CD4-positive, alpha-beta memory T cell (primary cell): ENCODE measurements at places on chromosomes 16 and 17.

DNA sequence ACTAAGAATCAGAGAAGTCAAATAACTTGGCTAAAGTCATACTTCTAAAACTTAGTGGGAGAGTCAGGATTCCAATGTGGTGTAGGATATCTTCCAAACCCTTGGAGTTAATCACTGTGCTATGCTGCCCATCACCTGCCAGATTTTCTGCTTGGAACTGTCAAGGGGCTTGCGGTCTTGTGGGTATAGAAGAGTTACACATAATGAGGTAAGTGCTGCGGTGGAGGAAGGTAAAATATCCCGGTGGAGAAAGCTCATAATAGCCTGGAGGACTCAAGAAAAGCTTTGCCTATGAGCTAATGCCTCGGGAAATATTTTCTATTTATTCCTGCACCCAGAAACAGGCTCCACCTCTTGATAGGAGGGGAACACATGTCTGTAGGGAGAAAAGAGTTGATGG is 195.6 kb downstream of the UTP18 start:
- DNase-seq: no peak

DNA sequence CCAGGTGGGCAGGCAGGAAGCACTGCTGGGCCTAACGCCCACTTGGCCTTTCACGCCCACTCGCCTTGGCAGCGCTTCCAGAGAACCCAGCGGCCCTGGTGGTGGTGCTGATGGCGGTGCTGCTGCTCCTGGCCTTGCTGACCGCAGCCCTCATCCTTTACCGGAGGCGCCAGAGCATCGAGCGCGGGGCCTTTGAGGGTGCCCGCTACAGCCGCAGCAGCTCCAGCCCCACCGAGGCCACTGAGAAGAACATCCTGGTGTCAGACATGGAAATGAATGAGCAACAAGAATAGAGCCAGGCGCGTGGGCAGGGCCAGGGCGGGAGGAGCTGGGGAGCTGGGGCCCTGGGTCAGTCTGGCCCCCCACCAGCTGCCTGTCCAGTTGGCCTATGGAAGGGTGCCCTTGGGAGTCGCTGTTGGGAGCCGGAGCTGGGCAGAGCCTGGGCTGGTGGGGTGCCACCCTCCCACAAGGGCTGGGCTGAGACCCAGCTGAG is 64.7 kb downstream of the MRC2 start:
- no peak for DNase-seq

DNA sequence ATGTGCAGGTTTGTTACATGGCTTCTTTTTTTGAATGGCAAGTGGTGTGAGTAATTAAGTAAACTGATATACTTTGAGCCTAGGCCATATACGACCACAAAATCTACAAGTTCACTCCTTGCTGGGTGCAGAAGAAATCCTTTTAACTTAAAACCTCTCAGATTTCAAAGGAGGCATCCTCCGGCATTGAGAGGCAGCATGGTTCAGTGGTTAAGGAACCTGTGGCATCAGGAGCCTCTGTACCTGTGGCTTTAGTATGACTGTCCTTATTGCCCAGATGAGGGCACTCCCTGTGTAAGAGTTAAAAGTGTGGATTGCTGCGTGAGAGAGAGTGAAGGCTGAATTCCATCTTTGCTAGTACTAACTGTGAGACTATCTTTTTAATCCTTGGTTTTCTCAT is 3.3 kb downstream of the NLRP1 start:
- DNase-seq: no peak

DNA sequence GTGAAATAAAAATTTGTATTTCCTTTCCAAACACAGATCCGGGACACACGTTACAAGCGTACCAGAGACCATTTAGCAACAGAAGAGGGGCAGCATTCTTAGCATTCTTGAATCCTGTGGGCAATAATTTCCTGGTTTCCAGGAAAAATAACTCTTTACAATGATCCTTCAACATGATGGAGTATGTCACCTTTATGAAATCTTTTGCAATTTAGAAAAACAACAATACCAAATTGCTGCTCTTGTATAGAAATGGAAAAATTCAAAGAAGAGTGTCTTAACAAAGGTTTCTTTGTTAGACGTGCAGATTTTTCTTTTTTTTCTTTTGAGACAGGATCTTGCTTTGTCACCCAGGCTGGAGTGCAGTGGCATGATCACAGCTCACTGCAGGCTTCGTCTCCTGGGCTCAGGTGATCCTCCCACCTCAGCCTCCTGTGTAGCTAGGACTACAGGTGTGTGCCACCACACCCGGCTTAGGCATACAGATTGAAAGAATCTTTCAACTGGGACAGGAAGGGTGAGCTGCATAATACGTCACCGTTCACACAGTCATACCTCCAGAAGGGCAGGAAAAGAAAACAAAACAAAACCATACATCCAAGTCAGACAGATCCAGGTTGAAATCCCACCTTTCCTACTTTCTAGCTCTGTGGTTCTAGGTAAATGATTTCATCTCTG is 10.8 kb upstream of the GCSH start:
- no peak for DNase-seq

DNA sequence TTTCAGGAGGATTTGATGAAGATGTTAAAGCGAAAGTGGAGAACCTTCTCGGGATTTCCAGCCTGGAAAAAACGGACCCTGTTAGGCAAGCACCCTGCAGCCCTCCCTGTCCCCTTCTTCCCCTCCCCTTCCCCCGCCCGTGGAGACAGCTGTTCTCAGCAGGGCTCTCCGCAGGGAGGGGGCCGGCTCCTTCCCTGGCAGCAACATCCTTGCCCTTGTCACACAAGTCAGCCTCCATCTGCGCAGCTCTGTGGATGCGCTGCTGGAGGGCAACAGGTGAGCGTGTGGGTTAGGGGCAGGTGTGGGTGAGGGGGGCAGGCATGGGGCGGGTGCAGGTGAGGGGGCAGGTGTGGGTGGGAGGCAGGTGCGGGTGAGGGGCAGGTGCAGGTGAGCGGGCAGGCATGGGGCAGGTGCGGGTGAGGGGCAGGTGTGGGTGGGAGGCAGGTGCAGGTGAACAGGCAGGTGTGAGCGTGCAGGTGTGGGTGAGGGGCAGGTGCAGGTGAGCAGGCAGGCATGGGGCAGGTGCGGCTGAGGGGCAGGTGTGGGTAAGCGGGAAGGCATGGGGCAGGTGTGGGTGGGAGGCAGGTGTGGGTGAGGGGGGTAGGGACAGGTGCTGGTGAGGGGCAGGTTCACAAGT is 9.4 kb downstream of the CYBC1 start:
- DNase-seq: no peak

DNA sequence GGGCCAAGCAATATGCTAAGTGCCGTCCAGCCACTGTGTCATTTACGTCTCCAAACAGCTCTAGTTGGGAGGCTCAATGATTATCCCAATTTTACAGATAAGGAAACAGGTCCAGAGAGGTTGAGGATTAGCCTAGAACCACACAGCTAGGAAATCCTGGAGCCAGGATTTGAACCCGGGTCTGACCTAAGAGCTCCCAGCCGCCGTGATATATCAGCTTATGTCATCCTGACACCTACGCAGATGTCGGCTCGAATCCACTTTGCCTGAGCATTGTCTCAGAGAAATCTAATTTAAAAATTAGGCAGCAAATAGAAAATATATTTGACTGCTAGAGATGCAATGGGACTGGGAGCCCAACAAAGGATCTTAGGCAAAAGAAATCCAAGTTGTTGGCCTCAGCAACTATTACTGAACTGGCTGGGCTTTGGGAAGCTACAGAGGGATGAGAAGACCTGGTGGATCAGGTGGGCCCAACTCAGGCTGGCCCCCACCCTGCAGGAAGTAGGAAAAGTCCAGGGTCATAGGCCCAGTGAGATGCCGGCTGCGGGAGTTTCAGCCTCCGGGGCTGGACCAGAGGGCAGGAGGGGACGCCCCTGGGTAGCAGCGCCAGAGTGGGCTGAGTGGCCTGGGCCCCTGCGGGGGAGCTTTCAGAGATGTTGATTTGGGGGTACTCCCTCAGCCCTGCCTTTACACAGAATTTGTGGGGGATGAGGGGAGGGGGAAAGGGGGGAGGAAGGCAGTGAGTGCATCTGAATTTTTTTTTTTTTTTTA is 35.1 kb upstream of the IL21R start:
- DNase-seq: no peak

GRCh38 chr17:32117399-32117798 is 24.9 kb upstream of the RHOT1 start:
- no peak for DNase-seq

GRCh38 chr16:66028510-66029216 is 337.8 kb upstream of the CDH5 start:
- DNase-seq: no peak

DNA sequence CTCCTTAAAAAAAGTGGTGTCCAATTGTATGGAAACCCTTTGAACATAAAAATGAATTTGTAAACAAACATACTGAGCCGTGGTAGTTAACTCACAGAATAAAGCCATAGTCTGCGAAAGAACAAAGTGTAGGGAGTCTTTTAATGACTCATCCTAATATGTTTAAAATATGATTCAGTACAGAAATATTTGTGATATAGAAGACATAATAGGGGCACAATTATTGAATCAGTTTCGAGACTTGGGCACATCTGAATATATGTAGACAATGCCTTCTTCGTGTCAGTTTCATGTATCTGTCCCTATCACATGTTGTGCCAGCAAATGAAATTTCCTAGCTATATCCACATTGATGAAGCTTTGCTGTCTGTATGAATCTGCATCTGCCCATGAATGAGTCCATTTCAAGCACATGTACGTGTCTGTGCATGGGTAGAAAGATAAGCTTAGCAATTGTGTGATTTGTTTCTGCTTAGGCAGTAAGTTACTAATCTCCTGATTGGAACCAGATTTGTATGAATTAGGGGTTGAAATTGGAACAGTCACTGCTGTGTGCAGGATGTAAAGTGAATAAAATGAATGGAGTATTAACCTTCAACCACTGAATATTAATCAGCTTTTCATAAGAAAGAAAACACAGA is 112.5 kb upstream of the SOX9 start:
- DNase-seq: no peak

- DNase-seq: no peak
Measured at GRCh38 chr17:44523672-44523972, 20.4 kb upstream of the GPATCH8 start.

DNA sequence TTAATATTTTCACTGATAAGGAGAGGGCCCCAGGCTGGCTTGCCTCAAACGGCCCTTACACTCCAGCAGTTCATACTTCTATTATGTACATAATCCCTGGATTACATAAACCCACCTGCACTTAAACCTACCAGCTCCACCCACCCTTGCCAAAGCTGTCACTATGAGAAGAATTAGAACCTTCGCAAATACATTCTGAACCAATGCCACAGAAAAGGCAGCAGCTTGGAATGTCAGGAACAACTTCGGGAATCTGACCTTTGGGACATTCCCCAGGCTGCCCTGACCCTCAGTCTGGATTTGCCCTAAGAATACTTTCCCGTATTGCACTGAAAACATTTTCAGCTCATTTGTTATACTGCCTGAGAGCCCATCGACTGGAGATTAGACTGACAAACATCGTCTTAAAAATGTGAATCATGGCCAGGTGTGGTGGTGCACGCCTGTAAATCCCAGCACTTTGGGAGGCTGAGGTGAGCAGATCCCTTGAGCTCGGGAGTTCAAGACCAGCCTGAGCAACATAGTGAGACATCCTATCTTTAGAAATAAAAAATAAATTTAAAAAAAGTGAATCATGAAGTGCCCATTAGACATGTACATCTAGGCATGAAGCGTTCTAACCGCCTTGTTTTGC is 21.0 kb upstream of the SEC14L1 start:
- no peak for DNase-seq

GRCh38 chr17:58032691-58033415 is 25.8 kb upstream of the SRSF1 start:
- DNase-seq: no peak

DNA sequence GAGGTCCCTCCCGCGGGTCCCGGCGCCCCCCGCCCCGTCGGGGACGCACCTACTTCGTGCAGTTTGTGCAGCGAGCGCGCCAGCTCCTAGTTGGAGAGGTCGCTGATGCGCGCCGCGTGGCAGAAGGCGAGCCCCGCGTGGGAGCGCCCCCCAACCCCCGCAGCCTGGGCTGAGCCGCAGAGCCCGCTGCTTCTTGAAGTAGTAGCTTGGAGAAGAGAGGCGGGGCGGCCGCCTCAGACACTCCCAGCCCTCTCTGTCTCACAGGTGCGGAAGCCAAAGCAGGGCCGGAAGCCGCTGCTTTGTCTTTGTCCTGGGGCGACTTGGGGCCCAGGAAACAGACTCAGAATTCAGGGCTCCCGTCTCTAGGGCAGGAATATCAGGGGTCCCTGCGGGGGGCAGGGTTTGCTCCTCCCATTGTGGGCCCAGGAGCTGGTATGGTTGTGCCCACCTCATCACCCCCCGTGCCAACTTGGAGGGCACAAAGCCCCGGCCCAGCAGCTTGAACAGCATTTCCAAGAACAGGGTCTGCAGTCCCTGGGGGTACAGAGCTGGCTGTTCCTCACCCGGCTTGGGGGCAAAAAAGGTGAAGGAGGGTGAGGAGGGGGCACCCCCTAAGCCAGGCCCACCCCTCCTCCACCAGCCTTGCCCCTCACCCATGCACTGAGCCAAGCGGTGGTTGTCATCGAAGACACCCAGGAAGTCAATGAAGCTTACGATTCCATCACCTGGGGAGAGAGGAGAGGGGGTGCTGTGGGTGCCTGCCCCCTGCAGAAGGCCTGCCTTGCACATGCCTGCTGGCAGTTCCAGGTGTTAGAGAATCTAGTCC is 13.5 kb downstream of the SPATA32 start:
- DNase-seq: peak; percentile 93

GRCh38 chr16:14131774-14132695 is 60.9 kb downstream of the MRTFB start:
- DNase-seq: no peak

- DNase-seq: no peak
Measured at GRCh38 chr16:3028716-3029319, 5.0 kb downstream of the THOC6 start.

- DNase-seq: no peak
Measured at GRCh38 chr17:29576214-29577000, 7.9 kb downstream of the TP53I13 start.
